ENCODE measurements at places on chromosomes 1 and 21.

DNA sequence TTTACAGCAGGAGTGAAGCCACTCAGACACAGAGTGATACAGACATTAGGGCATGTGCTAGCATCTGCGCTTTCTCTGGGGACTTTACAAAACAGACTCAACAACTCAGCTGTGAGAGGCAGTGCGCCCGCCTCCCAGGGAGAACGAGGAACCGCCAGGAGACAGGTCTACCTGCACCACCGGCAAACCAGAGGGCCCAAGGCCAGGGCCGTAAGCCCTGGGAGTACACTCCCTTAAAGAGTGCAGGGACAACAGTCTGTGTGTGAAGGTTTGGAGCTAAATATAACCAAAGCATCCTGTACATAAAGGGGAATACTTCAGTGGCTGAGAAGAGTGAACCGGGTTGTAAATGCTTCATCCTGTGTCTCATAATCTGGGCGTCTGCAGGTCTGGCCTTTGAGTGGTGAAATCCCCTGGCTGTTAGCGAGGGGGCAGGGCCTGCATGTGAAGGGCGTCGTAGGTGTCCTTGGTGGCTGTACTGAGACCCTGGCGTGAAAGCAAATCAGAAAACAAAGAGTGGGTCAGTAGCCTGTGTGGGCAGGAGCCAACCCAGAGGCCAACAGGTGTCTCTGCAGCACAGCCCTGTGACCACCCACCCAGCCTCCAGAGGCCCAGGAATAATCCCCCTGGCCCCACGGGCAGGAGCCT lies 86.9 kb downstream of the CD247 start:
- no peak for DNase-seq

GRCh38 chr1:184215274-184215925 lies 163.9 kb downstream of the TSEN15 start:
- DNase-seq: no peak

- DNase-seq: no peak
These were observed 5.9 kb downstream of the SAMD13 start for GRCh38 chr1:84307398-84307797.

- DNase-seq: no peak
These were observed 227.1 kb downstream of the KCTD3 start for GRCh38 chr1:215794156-215794555.

Measured in activated CD4-positive, alpha-beta T cell treated with anti-CD3 and anti-CD28 coated beads, Interleukin-2, Interleukin-4, amounts not matched to agents 100 ng/mL and 50 ng/mL, durations not matched to agents 16 hours and 8 hours (primary cell).